ENCODE measurements at places on chromosomes 11 and 22.

- no peak for DNase-seq
These were observed 535.8 kb downstream of the KCNA4 start for GRCh38 chr11:29480981-29481380.

- no peak for DNase-seq
These were observed 148.6 kb downstream of the TRIM29 start for GRCh38 chr11:119989159-119989821.

DNA sequence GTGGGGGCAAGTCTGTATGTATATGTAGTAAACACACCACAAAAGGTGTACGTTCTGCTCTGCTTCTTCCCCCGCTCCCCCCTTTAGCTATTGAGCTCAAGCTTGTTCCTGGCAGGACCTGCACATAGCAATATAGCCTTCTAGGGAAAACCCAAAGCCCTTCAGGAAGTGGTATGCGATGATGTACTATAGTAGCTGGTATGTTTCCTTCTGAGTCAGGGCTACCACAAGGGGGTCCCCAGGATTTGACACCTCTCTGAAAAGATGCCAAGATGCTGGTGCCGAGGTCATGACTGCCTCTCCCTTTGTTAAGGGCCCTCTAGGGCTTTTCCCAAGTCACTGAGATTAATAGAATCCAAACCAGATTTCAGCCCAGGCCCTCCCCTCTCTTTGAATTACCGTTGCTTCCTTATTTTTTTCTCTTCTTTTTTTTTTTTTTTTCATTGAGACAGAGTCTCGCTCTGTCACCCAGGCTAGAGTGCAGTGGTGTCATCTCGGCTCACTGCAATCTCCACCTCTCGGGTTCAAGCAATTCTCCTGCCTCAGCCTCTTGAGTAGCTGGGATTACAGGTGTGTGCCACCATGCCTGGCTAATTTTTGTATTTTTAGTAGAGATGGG, 268.4 kb downstream of the ETS1 start:
- no peak for DNase-seq

DNA sequence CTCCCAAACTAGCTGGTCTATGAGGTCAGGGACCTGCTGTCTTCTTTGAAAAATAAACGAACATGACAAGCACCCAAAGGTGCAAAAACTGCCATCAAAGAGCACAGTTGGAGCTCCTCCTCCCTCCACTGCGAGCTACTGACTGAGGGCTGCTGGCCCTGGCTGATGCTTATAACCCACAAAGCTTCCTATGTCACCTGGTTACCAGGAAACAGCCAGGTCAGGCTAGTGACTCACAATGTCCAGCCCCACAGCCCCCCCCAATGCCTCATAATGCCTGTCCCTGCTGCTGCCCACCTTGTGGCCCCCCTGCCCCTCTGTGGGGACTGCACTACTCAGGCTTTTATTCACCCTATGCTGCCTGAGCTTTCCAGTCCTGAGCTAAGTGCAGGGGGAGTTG, at the start of gene DRICH1:
Gene DRICH1 (minus strand): TSS at position 144 of the 400 bp plus-strand sequence. CDS start 298 bp downstream, outside the sequence.
- DNase-seq, result no peak

DNA sequence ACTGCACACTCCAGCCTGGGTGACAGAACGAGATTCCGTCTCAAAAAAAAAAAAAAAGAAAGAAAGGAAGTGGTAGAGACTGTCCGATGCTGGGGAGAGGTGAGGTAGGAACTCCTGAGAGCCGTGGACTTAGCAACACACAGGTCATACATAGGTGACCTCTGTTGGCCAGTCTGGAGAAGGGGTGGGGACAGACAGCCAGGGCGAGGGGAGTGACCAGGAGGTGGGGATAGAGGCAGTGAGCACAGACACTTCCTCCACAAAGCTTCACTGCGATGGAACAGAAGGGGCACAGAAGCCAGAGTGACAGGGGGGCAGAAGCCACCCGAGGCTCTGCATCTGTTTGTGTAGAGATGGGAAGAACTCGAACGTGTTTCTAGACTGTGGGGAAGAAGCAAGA, 47.1 kb downstream of the MYH9 start:
- no peak for DNase-seq
